Tibial nerve (tissue), 4 donors: ENCODE measurements at places on chromosomes 7 and 10.

DNA sequence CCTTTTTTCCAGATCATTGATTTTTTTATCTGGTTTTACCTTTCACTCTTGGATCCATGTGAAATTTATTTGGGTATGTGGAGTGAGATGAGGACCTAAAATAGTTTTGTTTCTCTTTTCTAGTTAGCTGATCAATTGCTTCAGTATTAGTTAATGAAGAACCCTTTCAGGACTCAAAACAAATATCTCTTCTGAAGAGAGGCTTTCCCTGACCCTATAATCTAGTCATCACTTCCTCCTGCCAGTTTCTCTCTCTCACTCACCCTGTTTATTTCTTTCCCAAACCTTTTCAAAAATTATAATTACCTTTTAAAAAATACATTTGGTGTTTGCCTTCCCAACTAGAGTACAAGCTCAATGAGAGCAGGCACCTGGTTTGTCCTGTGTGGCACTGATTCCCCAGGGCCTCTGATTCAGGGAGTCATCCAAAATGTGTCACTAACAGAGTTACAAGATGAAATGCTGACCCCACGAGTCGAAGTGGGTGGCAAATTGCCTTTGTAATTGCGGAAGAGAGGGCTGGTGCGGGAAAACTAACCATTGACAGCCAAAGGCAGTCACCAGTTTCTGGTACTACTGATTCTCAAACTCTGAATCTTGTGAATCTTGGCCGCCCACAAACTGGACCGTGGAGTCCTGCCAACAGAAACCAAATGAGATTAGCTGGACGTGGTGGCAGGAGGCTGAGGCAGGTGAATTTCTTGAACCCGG, 2.4 kb downstream of the TMEM140 start:
- DNase-seq, result no peak

DNA sequence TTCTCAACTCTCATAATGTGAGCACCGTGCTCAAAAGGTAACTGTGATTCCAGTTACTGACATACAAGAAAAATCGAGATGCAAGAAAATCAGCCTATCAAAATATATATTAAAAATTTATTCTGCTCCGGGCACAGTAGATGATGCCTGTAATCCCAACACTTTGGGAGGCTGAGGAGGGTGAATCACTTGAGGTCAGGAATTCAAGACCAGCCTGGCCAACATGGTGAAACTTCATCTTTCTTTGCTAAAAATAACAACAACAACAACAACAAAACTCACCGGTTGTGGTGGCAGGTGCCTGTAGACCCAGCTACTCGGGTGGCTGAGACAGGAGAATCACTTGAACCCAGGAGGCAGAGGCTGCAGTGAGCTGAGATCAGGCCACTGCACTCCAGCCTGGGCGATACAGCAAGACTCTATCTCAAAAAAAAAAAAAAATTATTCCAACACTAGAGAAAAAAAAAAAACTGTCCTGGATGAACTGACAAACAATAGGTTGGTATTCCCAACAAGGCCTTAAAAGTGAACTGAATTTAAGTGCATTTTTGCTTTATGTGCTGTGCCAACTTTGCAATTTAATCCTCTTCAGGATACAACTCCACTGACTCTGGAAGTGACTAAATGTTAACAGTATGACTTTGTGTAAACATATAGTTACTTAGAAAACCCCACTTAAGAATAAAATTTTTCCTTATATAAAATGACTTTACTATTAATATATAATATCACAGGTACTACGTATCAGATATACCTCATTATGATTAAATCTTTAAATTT, 51.1 kb downstream of the JMJD1C start:
- no peak for DNase-seq

DNA sequence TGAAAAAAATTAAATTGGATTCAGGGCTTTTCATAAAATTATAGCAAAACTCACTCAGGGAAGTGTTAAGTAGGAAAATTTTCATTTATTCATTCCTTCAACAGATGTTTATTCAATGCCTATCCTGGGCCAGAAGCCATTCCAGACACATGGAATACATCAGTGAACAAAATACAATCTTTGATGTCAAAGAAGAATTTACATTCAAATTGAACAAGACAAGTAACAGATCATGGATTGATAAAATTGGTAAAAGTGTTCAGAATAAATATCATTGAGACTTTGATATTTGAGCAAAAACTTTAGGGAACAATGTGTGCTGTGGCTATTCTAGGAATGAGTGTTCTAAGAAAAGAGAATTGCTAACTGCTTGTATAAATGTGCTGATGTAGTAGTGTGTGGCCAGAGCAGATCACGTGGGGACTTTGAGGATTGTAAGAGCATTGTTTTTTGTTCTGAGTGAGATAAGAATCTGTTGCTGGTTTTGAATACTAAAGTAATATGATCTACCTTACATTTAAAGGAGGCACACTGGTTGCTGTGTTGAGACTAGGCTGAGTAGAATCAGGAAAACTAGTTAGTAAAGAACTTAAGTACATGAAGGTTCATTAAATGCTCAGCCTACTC, 957.2 kb downstream of the PCDH15 start:
- no peak for DNase-seq

GRCh38 chr7:151833213-151833651, 43.7 kb downstream of the PRKAG2 start:
- DNase-seq, result no peak

DNA sequence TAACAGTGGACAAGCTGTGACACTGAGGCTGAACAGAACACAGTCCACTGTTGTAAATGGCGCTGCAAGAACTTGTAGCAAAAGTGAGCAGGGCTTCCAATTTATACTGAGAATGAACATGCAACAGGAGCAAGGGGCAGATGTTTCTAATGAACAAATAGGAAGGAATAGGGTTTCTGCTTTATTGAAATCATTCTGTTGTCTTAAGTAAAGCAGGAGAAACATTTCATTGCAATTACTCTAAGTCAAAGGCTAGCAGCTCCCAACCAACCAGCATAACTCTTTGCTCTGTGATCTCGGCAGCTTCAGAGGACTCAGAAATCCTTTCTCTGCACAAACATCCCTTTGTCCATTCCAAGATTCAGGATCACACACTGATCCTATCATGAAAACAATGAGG, 236.2 kb upstream of the PRSS58 start:
- no peak for DNase-seq

- DNase-seq, result no peak
Observed at GRCh38 chr7:130932088-130932487, 198.1 kb upstream of the KLF14 start.

DNA sequence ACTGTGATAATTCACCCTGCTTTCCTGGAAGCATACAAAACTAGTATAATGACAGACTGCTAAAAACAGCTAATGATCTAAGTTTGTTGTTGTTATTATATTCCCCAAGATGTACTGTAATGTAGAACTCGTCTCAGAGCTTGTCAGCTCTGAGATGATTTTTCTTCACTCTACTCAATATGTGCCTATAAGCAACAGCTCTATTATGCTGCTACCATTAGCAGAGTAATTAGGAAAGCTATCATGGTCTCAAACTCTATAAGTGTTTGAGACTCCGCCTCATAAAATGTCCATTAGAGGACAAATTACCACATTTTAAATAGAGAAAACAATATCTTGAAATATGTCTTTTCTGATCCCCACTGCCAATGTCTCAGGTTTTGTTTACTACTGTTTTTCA, 476.5 kb upstream of the PCDH15 start:
- no peak for DNase-seq

DNA sequence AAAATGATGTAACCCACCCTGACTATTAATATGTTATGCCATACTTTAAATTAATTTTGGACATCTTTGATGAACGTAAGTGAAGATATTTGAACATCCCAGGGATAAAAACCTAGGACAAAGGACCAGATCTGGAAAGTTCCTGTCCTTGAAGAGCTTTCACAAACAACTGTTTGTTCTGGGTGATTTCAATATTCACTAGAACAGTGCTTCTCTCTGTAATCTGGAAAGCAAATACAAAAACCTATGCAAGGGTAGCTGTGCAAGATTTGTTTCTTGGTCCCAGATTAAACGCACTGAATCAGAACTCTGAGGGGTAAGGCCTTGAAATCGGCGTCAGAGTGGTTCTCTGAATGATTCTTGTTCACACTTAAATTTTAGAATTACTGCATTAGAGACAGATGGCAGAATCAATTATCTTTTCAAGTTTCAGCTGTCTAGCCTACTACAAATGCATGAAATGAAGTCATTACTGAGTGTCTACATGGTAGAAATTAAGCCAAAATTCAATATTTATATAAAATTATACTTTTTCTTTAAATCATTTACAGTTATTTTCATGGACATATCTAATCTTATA, 69.6 kb upstream of the CSTF2T start:
- no peak for DNase-seq

DNA sequence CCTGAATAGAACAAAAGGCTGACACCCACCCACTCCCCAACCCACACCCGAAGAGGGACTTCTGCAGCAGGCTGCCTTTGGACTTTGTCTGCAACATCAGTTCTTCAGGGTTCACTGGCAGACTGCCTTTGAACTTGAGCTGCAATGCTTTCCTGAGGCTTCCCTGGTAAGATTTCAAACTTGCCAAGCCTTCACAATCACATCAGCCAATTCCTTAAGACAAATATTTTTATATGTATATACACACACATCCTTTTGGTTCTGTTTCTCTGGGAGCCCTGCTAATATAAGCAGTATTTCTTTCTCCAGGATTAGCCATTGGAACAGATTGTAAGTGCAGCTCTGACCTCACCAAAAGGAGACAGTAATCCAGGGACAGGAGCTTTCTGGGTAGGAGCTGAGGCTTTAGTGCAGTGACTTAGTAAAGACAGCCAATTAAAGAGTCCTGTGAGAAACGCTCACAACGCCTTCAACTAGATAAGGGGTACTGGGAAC, 55.6 kb upstream of the KMT2E start:
- DNase-seq, result no peak

DNA sequence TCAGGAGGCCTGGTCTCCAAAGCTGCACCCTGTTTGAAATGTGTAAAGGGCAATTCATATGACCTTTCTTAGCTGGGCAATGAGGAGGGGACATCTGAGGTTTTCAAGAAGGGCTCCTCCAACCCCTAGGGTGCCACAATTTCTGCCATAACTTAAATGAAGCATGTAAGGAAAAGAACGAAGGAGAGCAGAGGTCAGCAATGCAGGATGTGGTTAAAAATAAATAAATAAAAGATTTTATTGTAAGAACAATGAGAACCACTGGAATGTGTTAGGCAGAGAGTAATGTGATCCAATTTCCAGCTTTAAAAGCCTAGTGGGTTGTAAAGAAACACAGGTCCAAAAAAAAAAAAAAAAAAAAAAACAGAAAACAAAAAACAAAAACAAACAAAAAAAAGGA, 673.1 kb downstream of the TNS3 start:
- no peak for DNase-seq

DNA sequence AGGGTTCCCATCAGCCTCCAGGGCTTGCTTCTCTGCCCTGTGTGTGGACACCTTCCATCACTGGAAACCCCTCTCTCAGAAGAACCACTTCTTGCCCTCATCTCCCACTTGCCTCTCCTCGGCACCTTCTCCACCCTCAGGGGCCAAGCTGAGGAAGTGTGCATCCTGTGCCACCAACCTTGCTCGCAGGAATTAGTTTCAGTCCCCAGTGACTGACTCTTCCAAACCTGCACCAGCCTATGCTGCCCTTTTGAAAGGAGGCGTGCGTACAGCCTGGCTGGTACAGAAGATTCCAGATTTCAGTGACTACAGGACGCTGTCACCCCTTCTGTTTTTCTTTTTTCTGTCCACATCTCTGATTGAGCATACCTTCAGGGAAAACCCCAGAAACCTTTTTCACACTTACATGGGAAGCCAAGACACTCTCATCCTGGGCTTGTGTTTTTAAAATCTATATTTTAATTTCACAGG, 67.1 kb downstream of the IKZF1 start:
- no peak for DNase-seq
